NCI-H2081 (cell line): ENCODE measurements at places on chromosomes 6 and 20.

DNA sequence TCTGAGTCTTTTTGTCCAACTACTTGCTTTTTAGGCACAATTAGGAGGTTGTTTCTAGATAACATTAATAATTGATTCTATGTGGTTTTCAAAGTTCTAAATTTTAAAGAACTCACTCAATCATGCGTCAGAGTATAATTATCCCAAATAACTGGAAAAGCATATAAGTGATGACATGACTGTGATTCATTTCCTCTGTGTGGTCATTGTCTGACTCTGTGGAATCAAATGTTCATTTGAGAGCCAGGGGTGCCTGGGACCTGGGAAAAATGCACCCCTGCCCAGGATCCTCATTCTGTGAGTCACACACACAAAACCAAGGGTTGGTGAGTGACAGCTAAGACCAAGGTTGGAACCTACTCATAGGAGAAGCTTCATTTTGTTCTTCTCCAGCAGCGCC lies 127.1 kb upstream of the MLIP start:
- DNase-seq: no peak

DNA sequence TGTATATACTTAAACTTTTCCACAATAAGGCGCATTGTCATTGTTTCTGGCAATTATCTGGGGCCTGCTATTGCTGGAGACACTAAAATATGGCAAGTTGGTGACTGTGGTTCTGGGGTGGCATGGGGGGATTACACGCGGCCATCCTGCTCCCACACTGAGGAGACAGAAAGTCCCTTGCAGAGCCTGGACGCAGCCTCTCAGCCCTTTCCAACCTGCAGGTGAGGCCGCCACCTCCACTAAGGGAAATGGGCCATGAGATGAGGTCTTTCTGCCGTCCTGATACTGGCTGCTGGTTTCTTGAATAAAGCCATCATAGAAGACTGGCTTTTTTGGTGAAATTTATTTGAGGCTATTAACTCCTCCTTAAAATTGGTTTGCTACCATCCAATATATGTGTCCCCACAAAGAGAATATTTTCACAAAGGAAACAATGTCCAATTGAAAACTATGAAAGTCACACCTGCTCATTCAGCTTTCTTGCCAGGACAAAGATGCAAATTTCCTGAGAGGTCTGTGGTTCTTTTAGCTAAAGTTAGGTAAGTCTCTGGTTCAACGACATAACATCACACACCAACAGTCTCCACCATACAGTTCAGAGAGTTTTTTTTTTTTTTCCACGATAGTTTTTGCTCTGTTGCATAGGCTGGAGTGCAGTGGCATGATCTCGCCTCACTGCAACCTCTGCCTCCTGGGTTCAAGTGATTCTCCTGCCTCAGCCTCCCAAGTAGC lies 13.0 kb downstream of the TXNDC5 start:
- no peak for DNase-seq

GRCh38 chr6:30157999-30158398 lies 3.0 kb downstream of the TRIM10 start:
- no peak for DNase-seq

- no peak for DNase-seq
Observed at GRCh38 chr6:110180228-110181008, at the start of gene CDC40. CDC40 (plus strand) TSS chr6:110180427; CDS start chr6:110180445, 18 bp downstream.

- peak; percentile 59 for DNase-seq
Observed at GRCh38 chr6:136920671-136921380, 1.3 kb upstream of the SLC35D3 start.

- no peak for DNase-seq
Observed at GRCh38 chr6:53877151-53877550, 82.3 kb downstream of the LRRC1 start.

GRCh38 chr20:32448306-32449056 lies 90.3 kb downstream of the ASXL1 start:
- DNase-seq: no peak
